ENCODE measurements at places on chromosomes 11 and 22. TPM values are rescaled to one million over a fixed set of nuclear protein-coding genes. Genes with fewer than 3 reads are reported as not detected.

DNA sequence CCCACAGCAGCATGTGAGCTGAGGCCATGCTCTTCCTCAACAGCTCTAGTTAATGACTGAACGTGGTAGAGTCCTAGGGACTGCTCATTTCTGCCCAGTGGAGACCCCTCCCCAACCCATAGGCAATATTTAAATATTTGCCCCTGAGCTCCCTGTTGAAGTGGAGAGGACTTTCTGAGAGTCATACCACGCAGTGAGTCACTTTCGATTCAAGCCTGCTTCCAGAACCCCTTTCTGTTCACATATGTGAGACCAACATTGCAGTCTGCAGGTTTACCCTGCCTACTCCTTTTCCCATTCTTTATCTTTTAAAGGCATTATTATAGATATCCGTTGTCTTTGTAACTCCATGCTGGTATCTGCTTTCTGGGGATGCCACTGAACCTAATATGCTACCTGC lies 946.3 kb downstream of the JRKL start:
- DNase-seq = no peak

- DNase-seq = no peak
These were observed 11.4 kb downstream of the UBE4A start for GRCh38 chr11:118370774-118371173.

DNA sequence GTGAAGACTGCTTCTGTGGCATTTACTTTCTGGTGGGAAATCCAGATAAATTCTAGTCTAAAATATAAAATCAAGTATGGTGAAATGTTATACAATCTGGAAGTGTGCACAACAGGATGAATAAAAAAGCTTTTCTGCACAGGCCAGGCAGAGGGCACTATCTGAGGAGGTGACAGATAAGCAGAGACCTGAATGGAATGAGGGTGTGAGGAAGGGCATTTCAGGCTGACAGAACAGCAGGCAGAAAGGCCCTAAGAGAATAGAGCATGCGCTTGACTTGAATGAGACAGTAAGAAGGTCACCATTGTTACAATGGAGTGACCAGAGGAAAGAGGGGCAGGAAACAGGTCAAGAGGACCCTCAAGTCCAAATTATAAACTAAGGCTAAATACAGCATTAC lies 33.6 kb upstream of the FNBP4 start:
- DNase-seq = no peak

Gene OR4D5
- polyA plus RNA-seq = not detected

- no peak for DNase-seq
These were observed 1295.8 kb downstream of the BRD1 start for GRCh38 chr22:48531761-48532435.

Measured in right renal cortex interstitium (tissue), 3 donors.